Ovary (tissue), 10 donors: ENCODE measurements at places on chromosomes 7 and 10.
A peak's percentile ranks its signal among the peaks of the same experiment; 100 is the strongest.

DNA sequence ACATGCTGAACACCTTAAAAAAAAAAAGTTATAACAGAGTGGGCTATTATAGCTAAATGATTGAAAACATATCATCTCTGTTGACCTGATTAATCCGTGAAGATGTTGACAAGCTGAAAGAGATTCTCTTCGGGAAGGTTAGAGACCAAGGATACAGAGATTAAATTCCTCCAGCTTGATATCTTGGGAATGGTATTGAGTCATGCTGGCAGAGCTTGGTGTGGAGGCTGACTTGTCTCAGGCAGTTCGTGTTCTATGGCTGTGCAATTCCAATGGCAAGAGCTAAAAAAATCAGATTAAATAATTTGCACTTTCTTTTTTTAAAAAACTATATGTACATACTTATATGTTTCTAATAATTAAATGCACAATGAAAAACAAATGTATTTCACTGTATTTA lies 24.9 kb upstream of the CACNA2D1 start:
- DNase-seq: no peak

GRCh38 chr10:120824881-120825309 lies 26.3 kb upstream of the WDR11 start:
- no peak for DNase-seq

DNA sequence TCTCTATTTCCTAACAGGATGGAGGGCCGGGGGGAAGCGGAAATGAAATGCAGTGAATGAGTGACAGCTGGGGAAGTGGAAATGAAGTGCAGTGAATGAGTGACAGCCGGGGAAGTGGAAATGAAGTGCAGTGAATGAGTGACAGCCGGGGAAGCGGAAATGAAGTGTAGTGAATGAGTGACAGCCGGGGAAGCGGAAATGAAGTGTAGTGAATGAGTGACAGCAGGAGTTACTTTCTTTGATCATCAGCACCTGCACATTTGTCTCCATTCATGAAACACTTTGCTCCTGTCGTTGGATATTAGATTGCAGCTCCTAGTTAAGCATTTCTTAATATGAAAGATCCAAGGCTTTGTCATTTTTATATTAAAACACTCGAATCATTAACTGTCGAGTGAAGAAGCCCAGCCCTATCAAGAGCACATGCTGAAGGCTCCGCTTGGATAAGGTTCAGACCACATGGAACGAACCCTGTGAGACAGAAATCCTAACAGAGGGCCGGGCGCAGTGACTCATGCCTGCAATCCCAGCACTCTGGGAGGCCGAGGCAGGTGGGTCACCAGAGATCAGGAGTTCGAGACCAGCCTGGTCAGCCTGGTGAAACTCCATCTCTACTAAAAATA lies 406.0 kb upstream of the ADARB2 start:
- DNase-seq: no peak

DNA sequence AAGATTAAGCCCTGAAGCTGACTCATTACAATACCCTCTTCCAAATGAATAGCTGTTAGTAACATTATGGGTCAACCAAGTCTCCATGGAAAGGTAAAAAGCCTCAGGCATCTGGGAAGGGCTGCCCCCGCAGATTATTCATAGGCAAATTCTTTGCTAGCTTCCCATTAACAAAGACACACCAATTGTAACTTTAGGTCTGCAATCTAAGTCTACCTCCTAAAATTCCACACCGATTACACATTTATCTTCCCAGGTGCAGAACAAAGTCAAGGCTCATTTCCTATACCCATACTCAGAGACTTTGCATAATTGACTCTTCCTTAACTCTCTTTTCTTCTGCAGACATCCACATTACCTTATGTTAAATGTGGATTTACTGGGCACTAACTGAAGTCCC lies 826.3 kb upstream of the MBL2 start:
- no peak for DNase-seq

DNA sequence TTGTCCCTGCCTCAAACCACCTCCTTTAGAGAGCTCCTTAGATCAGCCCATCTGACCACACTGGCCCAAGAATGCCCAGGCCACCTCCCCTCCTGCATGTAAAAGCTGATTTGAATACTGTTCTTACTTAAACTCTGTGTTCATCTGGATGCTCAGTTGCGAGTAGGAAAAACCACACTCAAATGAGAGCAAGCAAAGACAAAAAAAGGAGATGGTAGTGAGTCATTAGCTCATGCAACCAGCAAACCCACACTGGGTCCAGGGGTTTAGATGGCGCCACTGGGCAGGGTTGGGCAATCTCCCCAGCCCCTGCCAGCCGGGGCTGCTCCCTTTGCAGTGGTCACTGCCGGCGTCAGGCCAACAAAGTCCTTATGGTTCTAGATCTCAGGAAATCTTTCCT lies 32.7 kb downstream of the TSPAN15 start:
- DNase-seq: no peak

- no peak for DNase-seq
Observed at GRCh38 chr7:31648288-31648687, 38.7 kb upstream of the PPP1R17 start.

GRCh38 chr7:115008465-115009114 lies 86.7 kb downstream of the MDFIC start:
- DNase-seq: peak; percentile 80

DNA sequence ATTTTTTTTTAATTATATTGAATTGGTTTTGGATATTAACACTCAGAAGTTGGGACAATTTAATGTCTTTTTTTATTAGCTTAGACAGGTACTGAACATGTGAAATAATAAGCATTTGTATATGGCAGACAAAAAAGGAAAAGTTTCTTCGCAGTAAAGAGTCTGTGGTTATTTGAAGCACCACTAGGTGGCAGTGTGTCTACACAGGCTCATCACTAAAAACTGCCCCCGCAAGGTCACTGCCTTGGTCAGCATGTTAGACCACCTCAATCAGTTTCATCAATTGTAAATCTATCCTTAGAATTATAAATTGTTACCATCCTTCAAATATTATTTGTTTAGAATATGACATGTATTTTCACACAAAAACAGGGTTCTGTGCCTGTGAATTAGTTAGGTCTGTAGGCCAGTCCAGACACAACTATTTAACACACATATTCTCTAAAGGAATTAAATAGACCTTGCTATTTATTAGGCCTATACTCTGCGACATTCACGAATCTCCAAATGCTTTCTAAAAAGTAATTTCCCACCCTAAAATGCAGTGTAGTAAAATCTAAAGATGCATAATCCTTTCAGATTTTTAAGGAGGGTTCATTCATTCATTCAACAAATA lies 17.0 kb downstream of the PNLIPRP3 start:
- DNase-seq: no peak

GRCh38 chr10:133528296-133528844 lies 1.2 kb downstream of the CYP2E1 start:
- DNase-seq: no peak

GRCh38 chr10:123303581-123304337 lies 149.6 kb downstream of the BUB3 start:
- DNase-seq: no peak

- no peak for DNase-seq
Observed at GRCh38 chr10:3806603-3807002, 21.6 kb upstream of the KLF6 start.

DNA sequence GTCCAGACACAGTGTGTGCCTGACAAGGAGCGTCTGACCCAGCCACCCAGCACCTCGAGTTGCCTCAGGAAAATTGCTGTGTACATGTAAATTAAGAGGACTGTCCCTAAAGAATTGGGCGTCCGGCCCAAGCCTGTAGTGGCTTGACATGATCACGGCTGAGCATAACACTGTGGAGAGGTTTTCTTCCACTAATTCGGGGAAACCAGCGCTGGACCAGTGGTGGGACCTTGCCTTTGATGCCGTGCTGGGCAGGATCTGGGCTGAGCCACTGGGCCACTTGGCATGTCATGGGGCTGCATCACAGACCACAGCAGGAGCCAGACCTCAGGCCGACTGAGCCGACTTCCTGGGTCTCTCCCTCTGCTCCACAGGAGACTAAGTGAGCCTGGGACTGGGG lies 282.5 kb downstream of the GLRX3 start:
- no peak for DNase-seq

GRCh38 chr10:86671985-86672710 lies 3.8 kb downstream of the LDB3 start:
- DNase-seq: peak; percentile 71

GRCh38 chr7:12815871-12816270 lies 128.4 kb downstream of the ARL4A start:
- no peak for DNase-seq

DNA sequence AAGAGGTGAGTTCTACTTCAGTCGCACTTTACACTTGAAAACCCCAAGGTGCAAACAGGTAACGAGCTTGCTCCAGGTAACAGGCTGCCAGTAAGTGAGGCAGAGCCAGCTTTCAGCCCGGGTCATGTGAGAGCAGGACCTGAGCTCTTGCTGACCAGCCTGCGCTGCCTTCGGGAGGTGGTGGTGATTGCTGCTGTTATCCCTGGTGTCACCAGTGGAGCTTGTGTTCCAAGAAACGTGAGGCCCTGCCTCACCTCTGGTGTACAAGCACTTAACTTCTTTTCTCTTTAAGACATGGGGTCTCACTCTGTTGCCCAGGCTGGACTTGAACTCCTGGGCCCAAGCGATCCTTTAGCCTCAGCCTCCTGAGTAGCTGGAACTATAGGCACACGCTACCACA lies 265.0 kb downstream of the CELF2 start:
- no peak for DNase-seq

GRCh38 chr7:120467676-120468075 lies 194.7 kb downstream of the KCND2 start:
- DNase-seq: no peak

DNA sequence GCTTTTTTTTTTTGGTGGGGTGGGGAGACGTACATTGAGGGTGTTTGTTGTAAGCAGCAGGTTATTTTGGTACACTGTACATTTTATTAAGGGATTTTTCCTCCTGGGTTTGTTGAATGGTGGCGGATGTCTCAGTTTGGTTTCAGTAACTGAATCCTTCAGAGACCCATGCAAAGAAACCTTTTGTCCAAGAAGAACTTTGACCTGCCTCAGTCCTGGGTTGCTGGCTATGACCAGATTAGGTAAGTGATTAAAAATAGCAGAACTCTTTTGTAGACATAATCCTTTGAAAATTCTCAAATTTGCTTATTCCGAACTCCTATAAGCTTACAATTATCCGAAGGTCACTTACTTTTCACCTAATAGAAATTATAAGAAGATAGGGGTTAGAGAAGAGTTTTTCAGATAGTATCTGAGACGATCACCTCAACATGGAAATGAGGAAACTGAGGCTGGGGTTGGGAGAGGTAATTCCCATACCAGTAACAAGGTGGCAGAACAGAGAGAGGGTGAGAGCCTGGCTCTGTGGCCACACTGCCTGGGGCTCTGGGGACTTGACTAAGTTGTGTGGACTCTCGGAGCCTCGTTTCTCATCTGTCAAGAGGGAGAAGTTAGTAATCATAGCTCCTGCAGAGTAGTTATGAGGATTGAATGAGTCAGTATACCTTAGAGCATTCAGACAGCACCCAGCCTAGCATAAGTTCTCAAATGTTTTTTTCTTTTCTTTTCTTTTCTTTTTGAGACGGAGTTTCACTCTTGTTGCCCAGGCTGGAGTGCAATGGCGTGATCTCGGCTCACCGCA lies 87.4 kb downstream of the CCNY start:
- DNase-seq: no peak

GRCh38 chr10:60135020-60135419 lies 228.7 kb upstream of the CCDC6 start:
- no peak for DNase-seq

- no peak for DNase-seq
Observed at GRCh38 chr10:119333146-119333792, 125.9 kb downstream of the GRK5 start.

DNA sequence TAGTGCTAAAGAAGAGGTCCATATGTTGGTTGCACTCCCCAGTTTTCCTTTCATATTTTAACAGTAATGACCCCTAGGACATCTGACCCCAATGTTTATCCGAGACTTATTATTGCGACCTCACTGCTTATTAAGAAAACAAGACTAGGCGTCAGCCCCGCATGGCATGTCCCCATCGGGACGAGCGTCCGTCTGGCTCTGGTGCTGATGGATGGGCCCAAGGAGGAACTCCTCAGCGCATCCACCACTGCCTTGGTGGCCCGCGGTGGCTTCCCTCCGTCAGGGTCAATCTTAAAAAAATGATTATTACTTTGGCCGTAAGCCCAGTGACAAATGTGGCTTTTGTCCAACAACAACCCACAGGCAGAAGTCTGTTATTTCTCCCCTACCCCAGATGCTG lies 40.1 kb upstream of the CXCL12 start:
- no peak for DNase-seq

DNA sequence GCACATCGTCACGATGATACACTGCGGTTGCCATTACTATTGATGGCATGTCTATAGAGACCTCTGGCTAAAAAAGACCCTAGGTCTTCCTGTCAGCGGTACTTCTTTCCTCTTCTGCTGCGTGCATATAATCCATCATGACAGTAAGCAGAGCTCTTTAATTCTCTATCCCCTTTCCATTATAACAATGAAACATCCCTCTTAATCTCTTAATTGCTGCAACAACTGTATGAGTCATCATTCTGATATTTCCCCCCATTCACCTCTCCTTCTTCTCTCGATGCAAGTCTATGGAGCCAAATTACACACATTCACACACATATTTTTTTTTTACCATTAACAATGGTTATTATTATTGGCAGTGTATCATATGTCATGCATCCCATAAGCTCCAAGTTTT lies 45.2 kb upstream of the AKR1E2 start:
- DNase-seq: no peak

DNA sequence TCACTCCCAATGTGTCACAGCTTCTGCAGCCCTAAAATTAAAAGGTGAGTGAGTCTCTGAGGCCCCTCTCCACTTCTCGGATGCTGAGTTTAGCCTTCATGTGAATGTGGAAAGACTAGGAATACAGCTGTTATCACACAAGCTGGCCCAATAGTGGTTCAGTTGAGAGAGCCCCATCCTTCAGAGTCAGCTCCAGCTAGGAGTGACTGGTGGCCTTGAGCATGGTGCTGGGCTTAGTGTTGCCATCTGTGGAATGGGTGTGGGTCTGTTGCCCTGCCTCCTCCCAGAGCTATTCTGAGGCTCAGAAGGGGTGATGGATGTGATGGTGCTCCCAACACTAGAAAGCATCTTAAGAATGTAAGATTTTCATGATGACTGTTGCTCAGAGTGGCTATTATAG lies 55.8 kb downstream of the FIGNL1 start:
- no peak for DNase-seq
